Activated T-helper 2 cell treated with anti-CD3 and anti-CD28 coated beads, Interferon-gamma antibody, Interleukin-2, Interleukin-4, amounts not matched to agents 10 μg/mL and 5 μg/mL and 100 μg/mL, durations not matched to agents 14 hours and 24 hours and 36 hours (primary cell): ENCODE measurements at places on chromosomes 3 and 15. TPM values are rescaled to one million over a fixed set of nuclear protein-coding genes. Genes with fewer than 3 reads are reported as not detected.

DNA sequence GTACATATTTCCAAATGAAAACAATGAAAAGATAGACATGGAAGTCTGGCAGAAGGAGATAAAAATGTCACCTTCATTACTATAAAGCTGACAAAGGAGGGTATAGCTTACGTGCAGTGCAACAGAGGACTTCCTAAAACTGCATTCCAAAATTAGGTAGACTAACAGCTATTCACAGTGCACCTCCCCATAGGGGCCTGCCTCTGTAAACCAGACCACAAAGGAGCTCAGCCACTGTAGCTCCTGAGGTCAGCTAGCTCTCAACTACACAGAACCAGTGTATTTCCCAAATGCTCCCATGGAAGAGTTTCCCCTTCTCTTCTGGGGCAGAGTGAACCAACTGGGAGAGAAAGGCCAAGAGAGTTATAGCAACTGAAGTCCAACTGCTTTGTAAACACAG is 31.2 kb upstream of the PHLDB2 start:
- peaks cover 12% of the 10 kb centered on the region for H3K4me1 ChIP-seq
- no peaks in the 10 kb centered on the region for H3K36me3 ChIP-seq
- no peak overlapping the region for H3K4me3 ChIP-seq

- no peak overlapping the region for H3K27ac ChIP-seq
- H3K4me3 ChIP-seq = no peak overlapping the region
- H3K27me3 ChIP-seq = peaks cover 32% of the 10 kb centered on the region
- no peaks in the 10 kb centered on the region for H3K36me3 ChIP-seq
Observed at GRCh38 chr3:193875601-193876321, 260.2 kb upstream of the HES1 start.

DNA sequence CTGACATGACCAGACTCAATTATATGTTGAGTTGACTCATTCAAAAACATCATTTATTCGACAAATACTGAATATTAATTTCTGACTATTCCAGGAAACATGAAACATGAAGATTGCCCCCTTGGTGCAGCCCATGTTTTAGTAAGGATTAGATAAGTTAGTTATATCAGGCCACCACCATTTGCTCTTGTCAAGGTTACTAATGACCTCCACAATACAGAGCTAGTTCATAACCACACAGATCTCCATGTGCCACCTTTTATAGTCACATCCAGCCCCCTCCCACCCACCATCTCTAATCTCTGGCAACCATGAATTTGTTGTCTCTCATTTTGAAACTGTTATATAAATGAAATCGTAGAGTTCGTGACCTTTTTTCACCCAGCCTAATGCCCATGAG is 15.7 kb downstream of the KLHL18 start:
- H3K27me3 ChIP-seq = no peaks in the 10 kb centered on the region
- H3K4me1 ChIP-seq = peaks cover 29% of the 10 kb centered on the region
- H3K27ac ChIP-seq = no peak overlapping the region
- no peak overlapping the region for H3K4me3 ChIP-seq
- peaks cover 25% of the 10 kb centered on the region for H3K36me3 ChIP-seq

- no peak overlapping the region for H3K27ac ChIP-seq
- H3K4me3 ChIP-seq = no peak overlapping the region
- no peaks in the 10 kb centered on the region for H3K36me3 ChIP-seq
Observed at GRCh38 chr3:141387516-141387915, 19.2 kb downstream of the ZBTB38 start.

GRCh38 chr15:73518180-73518862 is 75.4 kb downstream of the REC114 start:
- H3K4me3 ChIP-seq = no peak overlapping the region
- no peak for DNase-seq
- no peaks in the 10 kb centered on the region for H3K36me3 ChIP-seq
- peaks cover 8% of the 10 kb centered on the region for H3K4me1 ChIP-seq
- no peak overlapping the region for H3K27ac ChIP-seq
- peaks cover 20% of the 10 kb centered on the region for H3K27me3 ChIP-seq

DNA sequence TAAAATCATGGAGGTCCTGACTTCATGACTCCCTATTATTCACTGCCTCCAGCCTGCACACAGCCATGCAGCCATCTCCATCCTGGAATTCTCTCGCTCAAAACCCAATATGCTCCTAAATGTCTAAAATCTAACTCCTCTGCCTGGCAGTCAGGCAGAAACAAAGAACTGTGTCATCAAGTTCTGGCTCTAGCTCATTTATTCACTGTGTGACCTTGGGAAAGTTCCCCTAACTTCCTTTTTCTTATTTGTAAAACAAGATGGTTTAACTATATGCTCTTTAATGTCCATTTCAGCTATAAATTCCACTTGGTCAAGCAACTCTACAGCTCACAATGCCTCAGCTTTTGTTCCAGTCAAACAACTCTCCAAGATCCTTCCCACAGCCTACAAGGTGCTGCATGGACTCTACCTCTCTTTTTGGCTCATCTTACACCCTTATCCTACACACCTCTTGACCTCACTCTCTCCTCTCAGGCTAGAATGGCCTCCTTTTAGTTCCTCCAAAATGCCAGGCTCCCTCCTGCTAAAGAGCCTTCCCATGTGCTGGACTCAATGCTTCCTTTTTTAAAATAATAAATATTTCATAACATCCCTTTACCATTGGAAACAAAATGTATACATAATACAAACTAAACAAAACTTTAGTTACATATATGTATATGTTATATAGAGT is 16.4 kb downstream of the PIK3CB start:
- no peaks in the 10 kb centered on the region for H3K27me3 ChIP-seq
- H3K4me3 ChIP-seq = no peak overlapping the region
- no peak overlapping the region for H3K27ac ChIP-seq

- no peaks in the 10 kb centered on the region for H3K27me3 ChIP-seq
- no peaks in the 10 kb centered on the region for H3K36me3 ChIP-seq
- no peak overlapping the region for H3K27ac ChIP-seq
- H3K4me1 ChIP-seq = peaks cover 6% of the 10 kb centered on the region
- H3K4me3 ChIP-seq = no peak overlapping the region
Observed at GRCh38 chr3:61117045-61117898, 134.0 kb downstream of the FHIT start.

GRCh38 chr3:28042095-28042635 is 199.3 kb upstream of the CMC1 start:
- peaks cover 10% of the 10 kb centered on the region for H3K27me3 ChIP-seq
- DNase-seq = no peak
- H3K36me3 ChIP-seq = no peaks in the 10 kb centered on the region
- no peak overlapping the region for H3K27ac ChIP-seq
- no peak overlapping the region for H3K4me3 ChIP-seq
- peaks cover 10% of the 10 kb centered on the region for H3K4me1 ChIP-seq

DNA sequence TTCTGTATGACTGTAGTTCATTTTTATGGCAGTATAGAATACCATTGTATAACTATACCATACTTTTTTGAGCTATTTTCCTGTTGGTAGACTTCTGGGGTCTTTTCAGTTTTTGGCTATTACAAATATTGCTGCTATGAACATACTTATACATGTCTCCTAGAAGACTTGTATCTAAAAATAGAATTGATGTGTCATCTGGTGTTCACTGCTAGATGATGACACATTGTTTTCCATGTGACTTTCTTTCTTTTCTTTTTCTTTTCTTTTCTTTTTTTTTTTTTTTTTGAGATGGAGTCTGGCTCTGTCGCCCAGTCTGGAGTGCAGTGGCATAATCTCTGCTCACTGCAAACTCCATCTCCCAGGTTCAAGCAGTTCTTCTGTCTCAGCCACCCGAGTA is 69.8 kb downstream of the SH3GL3 start:
- no peaks in the 10 kb centered on the region for H3K4me1 ChIP-seq
- no peak overlapping the region for H3K4me3 ChIP-seq
- H3K27ac ChIP-seq = no peak overlapping the region
- no peaks in the 10 kb centered on the region for H3K27me3 ChIP-seq
- H3K36me3 ChIP-seq = no peaks in the 10 kb centered on the region
- no peak for DNase-seq

GRCh38 chr15:39462691-39463090 is 118.2 kb upstream of the THBS1 start:
- H3K27ac ChIP-seq = no peak overlapping the region
- DNase-seq = no peak
- peaks cover 8% of the 10 kb centered on the region for H3K27me3 ChIP-seq

- H3K4me1 ChIP-seq = no peaks in the 10 kb centered on the region
- H3K27ac ChIP-seq = no peak overlapping the region
- H3K36me3 ChIP-seq = no peaks in the 10 kb centered on the region
- H3K4me3 ChIP-seq = no peak overlapping the region
- DNase-seq = no peak
- H3K27me3 ChIP-seq = no peaks in the 10 kb centered on the region
Observed at GRCh38 chr3:55332176-55332575, 154.9 kb downstream of the WNT5A start.

GRCh38 chr15:48634893-48635292 is 10.6 kb downstream of the FBN1 start:
- DNase-seq = no peak
- no peak overlapping the region for H3K27ac ChIP-seq
- H3K27me3 ChIP-seq = no peaks in the 10 kb centered on the region
- no peaks in the 10 kb centered on the region for H3K36me3 ChIP-seq
- peaks cover 3% of the 10 kb centered on the region for H3K4me1 ChIP-seq

DNA sequence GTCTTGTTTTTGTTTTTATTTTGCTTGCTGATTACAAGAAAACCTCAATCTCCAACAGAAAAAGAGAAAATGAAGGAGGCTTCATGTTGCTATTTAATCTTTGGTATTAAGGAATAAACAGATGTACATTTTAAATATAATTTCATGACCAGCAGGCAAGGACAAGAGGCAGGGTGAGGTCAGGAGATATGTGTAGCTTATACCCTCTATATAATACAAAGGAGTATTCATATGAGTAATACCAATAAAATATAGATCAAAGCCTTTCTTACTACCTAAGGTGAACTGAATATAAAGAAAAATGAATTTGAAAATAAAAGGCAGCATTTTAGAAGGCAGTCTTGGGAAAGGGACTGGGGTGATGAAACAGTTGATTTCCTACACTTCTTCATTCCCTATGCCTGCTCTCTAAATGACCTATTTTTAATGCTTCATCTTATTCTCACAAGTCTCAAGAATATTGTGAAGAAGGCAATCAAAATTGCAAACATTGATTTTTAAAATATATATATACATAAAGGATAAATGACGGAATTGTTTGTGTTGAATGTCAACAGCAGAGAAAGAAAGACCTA is 8.6 kb upstream of the CBLB start:
- peak overlapping the region; percentile 75 for H3K27ac ChIP-seq
- H3K4me1 ChIP-seq = peaks cover 32% of the 10 kb centered on the region
- peaks cover 3% of the 10 kb centered on the region for H3K36me3 ChIP-seq
- DNase-seq = no peak
- H3K4me3 ChIP-seq = peak overlapping the region; percentile 34

The FGD5 gene
- 0.09 TPM in 1 of 2 replicates, not detected in the other for total RNA-seq

The SKOR1 gene
- 0.09 and 0.21 TPM in 2 replicates for total RNA-seq

The LRRC31 gene
- 0.07 TPM in 1 of 2 replicates, not detected in the other for total RNA-seq
